RWPE1 (cell line): ENCODE measurements at places on chromosomes 6 and 20.
A peak's percentile ranks its signal among the peaks of the same experiment; 100 is the strongest.

- no peak for DNase-seq
Observed at GRCh38 chr6:152078804-152079203, 271.3 kb downstream of the ESR1 start.

DNA sequence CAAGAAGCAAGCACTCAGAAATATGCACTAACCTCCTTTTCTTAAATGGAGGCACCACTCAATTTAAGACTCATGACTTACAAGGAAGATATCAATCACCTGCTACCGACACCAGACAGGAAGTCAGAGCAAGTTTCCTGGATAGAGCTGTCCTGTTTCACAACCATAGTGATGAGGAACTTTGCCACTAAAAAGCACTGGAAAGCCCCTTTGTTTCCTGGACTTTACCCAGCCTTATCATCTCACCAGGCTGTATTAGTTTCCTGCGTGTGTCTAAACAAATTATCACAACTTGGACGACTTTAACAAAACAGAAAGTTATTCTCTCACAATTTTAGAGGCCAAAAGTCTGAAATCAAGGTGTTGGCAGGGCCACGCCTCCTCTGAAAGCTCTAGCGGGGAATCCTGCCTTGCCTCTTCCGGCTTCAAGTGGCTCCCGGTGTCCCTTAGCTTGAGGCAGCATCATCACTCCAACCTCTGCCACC, 253.8 kb upstream of the STXBP5 start:
- DNase-seq, result no peak

- DNase-seq, result no peak
Observed at GRCh38 chr6:169838346-169839028, 87.1 kb downstream of the ERMARD start.

GRCh38 chr6:41464481-41464880, 81.7 kb upstream of the FOXP4 start:
- DNase-seq, result peak; percentile 28

DNA sequence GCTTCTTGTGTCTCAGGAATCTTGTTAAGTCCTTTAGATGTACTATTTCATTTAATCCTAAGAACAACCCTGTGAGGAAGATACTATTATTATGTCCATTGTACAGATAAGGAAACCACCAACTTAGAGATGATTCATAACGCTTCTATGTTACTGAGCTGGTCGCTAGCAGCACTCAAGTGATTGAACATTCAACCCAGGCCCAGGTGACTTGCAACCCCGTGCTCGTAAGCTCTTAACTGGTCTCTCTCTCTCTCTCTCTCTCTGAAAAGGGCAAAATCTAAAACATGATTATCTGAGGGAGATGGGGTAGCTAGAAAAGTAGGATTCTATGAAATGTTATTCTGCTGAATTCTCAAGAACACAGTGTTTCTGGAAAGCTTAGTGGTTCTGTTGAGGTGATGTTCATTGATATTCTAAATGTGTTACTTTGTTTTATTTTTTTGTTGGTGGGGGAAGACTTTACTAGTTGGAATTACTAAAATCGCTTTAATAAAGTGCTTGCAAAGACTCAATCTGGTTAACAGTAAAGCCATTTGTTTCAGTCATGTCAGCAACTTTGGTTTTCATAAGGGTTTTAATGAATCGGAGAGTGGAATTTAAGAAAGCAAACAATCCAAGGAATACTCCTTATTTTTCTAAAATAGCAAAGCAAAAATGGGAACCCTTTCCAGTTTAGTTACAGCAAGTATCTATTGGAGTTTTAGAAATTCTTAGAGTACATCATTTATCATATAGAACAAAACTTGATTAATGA, 265.0 kb upstream of the TAB2 start:
- DNase-seq, result no peak

DNA sequence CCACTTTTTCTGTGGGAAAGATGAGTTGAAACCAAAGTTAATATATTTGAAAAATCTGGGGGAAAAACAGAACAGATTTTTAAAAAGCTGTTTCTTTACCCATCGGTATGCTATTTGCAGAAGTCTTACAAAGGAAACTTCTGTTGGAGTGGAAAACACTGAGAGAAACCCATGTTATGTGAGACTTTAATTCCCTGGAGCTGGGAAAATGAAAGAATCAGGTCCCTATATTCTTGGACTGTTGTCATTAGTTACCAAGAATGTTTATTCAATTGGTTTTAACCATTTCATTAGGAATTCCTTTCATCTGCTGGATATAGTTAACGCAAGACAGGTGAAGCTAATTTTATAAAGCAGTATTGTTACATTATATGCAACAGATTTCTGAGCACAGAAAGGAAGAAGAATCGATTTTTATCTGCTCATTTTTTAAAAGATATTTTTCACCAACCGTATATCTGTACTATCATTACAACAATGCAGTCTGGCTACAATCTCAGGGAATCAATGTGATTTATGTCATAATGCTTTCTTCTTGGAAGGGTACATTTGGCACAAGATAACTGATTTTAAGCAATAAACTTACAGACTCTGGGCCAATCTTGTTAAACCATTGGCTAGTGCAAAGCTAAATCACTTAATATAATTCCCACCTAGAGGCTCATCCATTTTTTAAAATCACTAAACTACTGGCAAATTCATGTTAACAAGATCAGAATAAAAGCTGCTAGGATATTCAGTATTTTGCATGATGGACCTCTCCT, 170.0 kb downstream of the MOXD1 start:
- no peak for DNase-seq

- DNase-seq, result no peak
Observed at GRCh38 chr20:47063407-47063806, 168.8 kb downstream of the EYA2 start.

- no peak for DNase-seq
Observed at GRCh38 chr20:56839222-56839621, 210.1 kb downstream of the TFAP2C start.

- no peak for DNase-seq
Observed at GRCh38 chr20:46883892-46884291, 10.8 kb upstream of the EYA2 start.

DNA sequence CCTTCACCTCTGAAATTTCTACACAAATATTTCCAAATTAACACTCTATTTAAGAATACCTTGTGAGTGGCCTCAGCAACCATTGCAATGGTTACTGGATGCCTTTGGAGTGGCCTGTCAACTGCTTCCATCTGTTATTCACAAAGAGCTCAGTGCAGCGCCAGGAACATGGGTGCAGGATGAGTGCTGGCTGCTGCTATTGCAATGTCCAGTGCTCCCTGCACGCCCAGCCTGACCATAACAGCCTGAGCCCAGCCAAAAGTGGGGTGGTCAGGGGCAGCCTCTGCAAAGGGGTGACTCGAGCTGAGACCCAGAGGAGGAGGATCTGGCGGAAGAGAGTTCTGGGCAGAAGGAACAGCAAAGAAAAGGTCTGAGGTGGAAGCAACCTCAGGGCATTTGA, 18.4 kb downstream of the CASS4 start:
- DNase-seq, result no peak

- DNase-seq, result no peak
Observed at GRCh38 chr6:159041181-159041580, 3.6 kb downstream of the TAGAP start.

DNA sequence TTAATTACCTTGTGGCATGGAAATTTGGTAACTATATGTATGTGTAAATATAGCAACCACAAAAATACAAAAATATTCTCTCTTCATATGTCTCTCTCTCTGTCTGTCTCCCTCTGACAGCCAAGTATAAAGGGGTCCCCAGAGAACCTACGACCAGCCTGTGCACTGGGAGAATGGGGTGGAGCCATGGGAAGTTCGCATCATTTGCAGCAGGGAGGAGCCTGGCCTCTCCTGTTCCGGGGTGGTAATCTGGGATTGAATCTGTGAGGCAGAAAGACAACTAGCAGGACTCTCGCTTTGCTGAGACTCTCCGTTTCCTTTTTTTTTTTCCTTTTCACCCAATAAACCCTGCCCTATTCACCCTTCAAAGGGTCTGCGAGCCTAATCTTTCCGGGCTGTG, 1109.1 kb downstream of the HACE1 start:
- DNase-seq, result no peak

DNA sequence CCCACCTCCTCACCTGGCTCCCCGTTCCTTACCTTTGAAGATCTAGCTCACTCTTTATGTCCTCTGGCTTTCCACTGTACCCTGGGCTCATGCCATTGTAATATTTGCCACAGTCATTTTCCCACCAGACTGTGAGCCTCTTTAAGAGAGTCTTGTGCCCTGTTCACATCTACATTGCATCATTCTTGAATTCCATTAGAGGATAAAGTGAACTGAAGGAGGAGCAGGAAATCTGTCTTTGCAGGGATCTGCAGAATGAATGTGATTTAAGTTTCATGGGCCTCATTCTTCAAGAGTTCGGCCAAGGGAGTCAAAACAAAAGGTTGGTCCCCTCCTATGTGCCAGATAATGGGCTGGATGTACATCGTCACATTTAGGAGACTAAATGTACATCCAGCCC, 272.6 kb upstream of the CITED2 start:
- DNase-seq, result no peak

- no peak for DNase-seq
Observed at GRCh38 chr6:53915026-53915691, 120.4 kb downstream of the LRRC1 start.

DNA sequence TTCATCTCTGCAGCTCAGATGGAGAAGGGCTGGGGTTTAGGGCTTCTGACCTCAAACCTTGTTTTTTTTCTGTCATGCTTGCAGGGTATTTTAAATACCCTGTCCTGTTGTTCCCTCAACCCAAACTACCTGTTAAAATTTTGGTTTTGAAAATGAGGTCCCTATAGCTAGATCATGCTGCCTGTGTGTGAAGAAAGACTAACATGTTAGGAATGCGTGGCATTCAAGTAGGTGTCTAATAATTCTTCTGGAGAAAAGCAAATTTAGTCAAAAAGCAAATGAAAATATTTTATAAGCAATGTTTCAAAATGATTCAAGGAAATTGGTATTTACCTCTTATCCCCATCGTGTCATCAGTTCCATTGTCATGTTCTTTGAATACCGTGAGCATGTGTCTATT, 77.2 kb upstream of the C20orf144 start:
- DNase-seq, result peak; percentile 57

- no peak for DNase-seq
Observed at GRCh38 chr20:8964959-8965562, 103.8 kb upstream of the PLCB4 start.

DNA sequence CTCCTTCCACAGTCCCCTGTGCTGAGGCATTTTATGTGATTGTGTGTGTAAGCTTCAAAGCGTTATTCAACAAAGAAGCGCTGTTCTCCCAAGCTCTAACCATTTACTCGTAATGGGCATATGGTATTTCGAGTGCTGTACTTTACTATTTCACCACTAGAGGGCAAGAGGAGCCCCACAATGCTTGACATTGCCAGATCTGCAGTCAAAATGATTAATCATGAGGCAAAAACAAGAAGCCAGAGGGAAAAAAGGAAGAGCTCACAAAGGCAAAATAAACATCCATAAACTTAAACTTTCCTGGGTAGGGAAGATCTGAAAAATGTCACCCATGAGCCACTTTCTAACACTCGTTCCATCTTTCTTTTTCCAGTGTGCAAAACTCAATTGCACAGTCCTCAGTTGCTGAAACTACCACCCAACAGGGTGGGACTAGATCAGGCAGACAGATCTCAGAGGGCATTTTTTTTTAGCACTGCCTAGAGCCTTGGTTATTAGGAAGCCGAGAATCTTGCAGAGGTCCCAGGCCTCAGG, 215.0 kb upstream of the PLCB4 start:
- peak; percentile 78 for DNase-seq

GRCh38 chr6:159252955-159253508, 83.8 kb downstream of the FNDC1 start:
- DNase-seq, result peak; percentile 88

DNA sequence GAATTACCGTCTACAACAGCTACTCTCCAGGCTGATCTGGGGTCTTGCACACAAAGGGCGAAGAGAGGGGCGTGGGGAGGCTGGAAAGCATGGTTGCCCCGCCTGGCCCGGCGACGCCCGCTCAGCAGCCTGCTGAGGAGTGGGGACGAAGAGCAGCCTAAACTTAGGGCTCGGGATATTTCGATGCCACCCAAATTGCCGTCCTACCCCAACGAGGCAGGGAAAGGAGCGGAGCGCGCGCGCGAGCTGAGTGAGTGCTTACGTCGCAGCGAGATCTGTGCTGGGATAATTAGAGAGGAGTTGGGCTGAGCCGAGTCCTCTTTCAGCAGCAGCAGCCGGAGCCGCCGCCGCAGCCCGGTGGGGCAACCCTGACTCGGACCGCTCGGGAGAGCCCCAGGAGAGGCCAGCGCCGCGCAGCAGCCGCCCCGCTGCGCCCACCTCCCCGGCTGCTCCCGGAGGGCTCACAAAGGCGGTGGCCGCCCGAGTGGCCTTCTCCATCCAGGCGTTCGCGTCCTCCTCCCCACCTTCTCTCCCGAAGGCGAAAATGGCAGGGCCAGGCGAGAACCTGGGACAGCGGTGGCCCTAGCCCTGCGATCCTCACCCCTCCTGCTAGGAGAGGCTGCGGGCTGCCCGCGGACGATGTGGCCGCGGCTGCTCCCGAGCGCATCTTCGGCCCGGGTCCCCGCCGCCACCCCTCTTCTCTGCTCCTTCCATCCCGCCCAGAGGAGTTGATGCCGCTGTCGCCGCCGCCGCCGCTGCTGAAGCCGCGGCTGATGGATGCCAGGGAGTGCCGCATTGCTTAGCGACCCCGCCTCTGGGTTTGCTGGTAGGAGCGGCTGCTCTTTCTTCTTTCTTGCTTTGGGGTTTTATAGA, at the start of gene CLVS2:
Gene CLVS2, plus strand, starts transcription at position 315 of the 873 bp plus-strand sequence. CDS start 1,543 bp downstream, outside the sequence.
- DNase-seq, result peak; percentile 8

- no peak for DNase-seq
Observed at GRCh38 chr6:63803371-63803770, 167.8 kb downstream of the PHF3 start.

- no peak for DNase-seq
Observed at GRCh38 chr20:20782231-20782630, 69.8 kb upstream of the RALGAPA2 start.

DNA sequence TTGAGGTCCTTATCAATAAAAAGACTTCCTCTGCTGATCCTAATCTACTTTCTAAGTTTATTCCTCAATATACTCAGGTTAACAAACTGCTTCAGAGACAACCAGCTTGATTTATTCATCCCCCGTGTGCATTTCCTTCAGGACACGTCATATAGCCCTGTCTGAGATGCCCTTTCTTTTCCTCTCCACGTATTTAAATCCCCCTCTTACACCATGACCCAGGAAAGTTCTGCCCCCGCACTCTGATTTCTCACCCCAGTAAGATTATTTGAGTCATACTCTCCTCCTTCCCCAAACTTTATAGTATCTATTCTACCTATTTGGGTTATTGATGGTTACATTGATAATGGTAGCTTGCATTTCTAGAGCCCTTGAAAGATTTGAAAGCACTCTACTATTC, 9.8 kb upstream of the CGA start:
- no peak for DNase-seq

DNA sequence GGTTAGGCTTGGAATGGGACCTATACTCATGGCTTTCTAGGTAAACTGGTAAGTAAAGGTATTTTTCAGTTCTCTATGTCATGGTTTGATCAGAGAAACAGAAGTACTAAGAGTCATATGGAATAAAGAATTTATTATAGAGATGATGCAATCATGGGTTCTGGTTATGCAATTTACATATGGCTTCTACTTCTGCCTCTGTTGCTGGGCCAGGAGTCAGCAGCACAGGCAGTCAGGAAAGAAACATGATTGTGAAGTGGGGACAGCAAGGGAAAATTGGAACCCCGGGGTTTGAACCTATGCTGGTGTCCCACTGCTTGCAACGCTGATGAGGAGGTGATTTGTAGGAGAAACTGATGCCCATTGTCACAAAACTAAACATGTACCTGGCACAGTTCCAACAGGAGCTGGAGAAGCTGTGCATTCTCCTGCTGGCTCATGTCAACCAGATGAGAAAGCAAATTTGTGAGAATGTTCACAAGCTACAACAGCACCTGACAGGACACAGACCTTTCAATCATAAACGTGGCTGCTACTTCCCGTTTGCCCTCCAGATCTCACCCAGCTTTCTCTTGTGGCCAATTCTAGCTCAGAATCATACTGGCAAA, 887.1 kb downstream of the TFAP2A start:
- no peak for DNase-seq
